ENCODE measurements at places on chromosomes 1 and 21.

DNA sequence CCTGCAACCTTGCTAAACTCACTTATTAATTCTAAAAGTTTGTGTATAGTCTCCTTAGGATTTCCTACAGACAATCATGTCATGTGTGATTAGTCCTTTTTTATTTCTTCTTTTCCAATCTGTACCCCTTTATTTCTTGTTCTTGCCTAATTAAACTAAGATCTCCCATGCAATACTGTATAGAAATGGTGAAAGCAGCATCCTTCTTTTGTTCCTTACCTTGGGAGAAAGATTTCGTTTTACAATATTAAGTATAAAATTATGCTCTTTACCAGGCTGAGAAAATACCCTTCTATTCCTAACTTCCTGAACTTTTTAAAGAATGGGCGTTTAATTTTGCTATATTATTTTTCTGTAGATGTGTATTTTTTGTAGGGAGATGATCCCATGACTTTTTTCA lies 7.6 kb upstream of the COL18A1 start:
- DNase-seq, result no peak

GRCh38 chr21:24200052-24200451 lies 1407.2 kb downstream of the MRPL39 start:
- DNase-seq, result no peak

DNA sequence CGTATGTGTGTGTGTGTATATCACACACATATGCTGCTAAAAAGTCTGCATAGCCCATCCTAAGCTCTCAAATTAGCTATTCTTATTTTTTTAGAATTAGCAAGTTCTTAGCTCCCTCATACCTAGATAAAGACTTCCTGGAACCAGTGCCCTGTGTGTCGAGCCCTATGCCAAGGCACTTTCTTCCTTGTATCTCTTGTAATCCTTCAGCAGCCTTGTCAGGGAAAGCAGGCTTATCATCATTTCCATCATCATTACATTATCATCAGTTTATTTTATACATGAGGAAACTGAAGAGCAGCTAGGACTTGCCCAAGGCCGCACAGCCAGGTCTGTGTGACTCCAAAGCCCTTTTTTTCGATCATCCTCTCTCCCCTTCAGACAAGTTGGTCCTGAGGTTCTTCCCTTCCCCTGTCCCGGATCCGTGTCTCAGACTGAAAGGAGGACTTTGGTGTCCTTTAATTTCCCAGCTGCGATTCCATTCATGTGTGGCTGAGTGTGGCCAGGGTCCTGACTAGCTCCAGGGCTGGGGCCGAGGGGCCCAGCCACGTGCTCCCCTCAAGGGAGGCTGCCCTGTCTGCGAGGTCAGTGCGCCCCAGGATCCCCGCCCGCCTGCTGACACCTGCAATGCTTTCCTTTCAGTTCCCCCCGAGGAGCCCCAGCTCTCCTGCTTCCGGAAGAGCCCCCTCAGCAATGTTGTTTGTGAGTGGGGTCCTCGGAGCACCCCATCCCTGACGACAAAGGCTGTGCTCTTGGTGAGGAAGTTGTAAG lies 24.9 kb downstream of the IL6R start:
- no peak for DNase-seq

DNA sequence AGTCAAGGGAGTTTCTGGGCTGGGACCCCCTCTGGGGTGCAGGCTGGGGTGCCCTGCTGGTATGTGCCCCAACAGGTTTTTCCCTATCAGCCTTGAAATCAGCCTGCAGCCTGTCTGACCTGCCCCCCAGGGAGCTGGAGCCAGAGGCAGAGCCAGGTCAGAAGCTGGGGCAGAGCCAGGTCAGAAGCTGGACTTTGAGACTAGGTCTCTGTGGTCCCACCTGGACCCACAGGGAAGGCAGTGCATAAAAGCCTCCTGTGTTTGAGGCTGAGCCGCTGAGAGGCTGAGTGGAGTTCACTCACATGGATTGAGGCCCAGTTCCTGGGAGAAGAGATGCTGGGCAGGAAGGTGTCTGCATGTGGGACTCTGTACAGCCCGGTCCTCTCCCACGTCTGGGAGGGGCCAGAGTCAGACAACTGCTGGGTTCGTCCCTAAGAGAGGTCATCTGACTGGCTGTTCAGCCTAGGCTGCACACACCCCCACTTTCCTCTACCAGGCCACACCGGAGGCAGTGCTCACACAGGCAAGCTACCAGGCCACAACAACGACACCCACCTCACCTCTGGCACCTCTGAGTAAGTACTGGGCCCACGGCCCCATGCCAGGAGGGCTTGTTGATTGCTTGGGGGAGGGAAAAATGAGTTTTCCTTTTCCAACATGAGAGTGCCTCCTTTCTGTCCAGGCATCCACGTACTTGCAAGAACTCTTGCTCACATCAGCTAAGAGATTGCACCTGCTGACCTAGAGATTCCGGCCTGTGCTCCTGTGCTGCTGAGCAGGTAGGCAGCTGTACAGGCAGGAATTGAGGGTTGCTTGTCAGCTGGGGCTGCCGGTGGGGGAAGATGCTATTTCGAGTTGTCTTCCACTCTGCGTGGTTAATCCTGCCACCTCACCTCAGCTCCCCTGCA lies at the start of gene ANXA9:
TSS of gene ANXA9 (plus strand) at position 488 of the 908 bp plus-strand sequence. CDS start 814 bp downstream, outside the sequence.
- DNase-seq, result peak; percentile 47

DNA sequence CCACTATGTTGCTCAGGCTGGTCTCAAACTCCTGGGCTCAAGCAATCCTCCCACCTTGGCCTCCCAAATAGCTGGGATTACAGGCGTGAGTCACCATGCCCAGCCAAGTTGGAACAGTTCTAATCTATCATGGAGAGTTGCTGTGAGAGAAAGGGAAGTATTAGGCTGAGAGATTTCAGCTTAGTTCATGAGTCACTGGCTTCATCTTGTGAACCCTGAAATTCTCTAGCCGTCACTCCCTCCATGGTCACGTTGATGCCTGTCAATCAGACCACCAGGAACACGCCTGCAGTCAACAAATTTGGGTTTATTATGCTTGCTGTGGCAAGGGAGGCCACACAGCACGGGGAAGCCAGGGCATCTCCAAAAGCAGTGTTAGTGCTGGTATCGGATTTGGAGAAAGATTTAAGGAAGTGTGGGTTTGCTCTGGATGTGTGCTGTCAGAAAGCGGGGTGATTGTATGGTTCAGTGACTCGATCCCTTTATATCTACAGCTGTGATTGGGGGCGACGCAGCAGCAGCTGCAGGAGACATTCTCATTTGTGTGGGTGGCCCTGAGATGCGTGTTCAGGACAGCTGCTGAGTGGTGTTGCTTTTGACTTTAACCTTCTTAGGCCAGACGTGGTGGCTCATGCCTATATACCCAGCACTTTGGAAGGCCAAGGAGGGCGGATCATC lies 18.7 kb downstream of the UQCRHL start:
- DNase-seq, result no peak

GRCh38 chr1:223215026-223215425 lies 72.0 kb upstream of the TLR5 start:
- DNase-seq, result no peak

GRCh38 chr1:109925159-109925990 lies 14.7 kb downstream of the CSF1 start:
- no peak for DNase-seq

DNA sequence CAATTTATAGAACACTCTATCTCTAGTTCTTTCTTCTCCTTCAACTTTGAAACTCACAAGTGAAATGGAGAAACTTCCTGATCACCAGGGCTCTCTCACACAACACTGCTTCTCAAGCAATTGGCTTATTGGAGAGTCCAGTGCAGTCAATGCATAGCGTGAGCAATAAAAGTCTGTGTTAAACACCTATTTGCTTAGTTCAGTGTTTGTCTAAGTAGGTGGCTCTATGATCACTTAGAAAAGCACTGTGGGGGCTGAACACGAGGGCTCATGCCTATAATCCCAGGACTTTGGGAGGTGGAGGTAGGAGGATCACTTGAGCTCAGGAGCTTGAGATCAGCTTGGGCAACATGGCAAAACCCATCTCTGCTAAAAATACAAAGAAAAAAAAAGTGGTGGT lies 12.2 kb downstream of the CTSS start:
- DNase-seq, result no peak

- no peak for DNase-seq
Observed at GRCh38 chr1:209729436-209729835, 24.8 kb downstream of the HSD11B1 start.

DNA sequence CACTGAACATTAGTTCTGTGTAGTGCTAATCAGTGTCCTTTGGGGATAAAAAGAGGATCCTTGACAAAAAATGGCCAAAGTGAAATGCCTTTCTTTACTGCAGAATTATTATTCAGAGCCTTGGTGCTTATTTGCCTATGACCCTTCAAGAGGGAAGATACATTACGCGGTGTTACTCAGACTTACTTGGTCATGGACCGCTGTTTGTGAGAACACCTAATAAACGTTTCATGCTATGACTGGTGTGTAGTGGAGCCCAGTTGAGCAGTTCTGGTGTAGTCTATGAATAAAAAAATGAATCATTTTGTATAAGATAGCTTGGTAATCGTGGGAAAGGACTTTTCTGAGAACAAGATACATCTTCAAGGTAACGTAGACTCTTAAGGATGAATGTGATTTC lies 8.3 kb downstream of the NFYC start:
- DNase-seq, result no peak

DNA sequence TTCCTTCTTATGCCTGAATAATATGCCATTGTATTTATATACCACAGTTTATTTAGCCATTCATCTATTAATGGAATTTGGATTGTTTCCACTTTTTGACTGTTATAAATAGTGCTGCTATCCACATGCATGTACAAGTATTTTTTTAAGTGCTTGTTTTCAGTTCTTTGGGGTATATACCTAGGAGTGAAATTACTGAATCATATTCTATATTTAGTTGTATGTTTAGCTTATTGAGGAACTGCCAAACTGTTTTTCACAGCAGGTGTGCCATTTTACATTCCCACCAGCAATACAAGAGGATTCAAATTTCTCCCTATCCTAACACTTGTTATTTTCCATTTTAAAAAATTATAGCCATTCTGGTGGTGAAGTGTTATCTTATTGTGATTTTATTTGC lies 7.6 kb upstream of the HJV start:
- DNase-seq, result no peak

DNA sequence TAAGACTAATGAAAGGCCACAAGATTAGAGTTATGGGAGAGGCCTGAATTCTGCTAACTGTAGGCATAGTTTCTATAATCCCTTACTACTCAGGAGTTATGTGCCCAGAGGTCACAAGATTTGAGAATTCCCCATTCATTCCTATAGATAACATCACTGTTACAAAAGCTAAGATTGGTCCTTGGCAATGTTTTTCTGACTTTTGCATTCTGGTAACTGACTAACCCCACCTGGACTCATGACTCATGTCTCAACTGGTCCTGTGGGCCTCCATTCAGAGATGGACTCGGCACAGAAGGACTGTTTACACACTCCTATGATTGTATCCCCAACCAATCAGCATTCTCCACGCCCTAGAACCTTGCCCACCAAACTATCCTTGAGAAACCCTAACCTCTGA lies 249.0 kb upstream of the ZP4 start:
- DNase-seq, result no peak

DNA sequence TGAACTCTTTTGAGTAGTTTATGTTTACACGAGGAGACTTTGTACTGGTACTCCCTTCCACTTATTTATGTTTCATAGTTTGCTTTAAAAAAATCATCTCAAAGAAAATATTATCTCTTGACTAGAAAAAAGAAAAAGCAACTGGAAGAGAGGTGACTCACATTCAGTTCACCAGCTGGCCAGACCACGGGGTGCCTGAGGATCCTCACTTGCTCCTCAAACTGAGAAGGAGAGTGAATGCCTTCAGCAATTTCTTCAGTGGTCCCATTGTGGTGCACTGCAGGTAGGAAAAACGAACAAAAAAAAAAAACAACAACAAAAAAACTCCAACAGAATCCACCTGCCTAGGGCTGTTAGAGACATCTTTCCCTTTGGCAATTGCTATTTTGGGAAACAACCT lies 102.9 kb downstream of the PTPRC start:
- no peak for DNase-seq

DNA sequence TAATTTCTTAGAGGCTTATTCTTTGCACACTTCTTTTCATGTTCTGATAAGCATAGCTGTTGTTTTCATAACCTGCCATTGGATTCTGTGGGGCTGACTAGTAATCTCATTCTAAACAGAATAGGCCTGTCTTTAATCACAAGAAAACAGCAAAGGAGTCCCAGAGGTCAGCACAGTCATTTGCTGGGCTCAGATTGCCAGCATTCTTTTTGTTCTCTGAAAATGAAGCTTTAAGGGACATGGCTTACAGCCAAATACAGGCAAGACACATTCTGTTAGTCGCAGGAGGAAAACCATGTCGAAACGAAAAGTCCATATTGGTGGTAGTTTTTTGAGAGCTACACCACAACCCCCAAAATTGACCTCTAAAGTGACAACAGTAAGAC lies 75.0 kb downstream of the MRPS6 start:
- no peak for DNase-seq

DNA sequence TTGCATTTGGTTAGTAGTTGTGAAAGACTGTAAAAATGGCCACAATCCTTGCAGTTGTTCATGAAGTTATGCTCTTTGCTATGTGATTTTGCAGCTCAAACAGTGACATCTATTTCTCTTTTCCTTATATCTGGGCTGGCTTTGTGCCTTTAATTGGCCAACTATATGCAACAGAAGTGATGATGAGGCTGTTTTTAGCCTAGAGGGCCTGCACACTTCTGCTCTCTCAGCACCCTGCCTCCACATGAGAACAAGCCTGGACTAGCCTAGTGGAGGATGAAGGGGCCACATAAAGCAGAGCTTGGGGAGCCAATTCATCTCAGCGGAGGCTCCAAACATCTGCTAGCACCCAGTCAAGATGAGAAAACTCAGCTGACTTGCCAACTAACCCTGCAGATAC lies 339.8 kb downstream of the OMA1 start:
- DNase-seq, result no peak

DNA sequence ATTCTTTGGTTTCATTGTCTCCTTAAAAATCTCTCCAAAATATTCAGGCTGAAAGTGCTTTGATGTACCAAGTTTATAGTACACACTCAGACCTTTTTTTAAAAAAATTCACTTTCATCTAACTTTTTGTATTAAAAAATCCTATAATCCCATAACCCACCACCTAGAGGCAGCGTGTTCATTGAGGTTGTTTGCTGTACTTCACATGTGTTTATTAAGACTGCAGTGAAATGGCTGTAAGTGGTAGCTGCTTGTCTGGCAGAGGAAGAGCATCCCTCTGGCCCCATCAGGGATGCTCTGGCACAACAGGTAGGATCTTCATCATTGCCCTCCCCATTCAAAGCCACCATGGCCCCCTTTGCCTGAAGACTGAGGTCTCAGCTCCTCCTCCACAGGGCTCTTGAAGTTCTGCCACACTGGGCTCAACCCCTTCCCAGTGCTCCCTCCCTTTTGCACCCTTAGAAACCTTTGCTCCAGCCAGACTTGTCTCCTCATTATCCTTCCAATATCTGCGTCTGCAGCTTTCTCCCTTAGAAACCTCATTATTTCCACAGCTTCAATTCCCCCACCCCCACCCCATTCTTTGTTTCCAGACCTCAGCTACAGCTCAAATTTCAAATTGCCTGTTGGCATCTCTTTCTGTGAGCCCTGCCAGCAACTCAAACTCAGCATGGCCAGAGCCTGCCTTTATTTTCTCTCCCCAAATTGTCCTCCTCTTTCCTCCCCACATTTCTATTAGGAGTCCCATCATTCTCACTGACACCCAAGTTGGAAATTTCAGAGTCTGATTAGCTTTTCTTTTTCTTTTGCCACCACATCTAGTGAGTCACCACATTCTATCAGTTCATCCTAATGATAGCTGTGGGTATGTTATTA lies 369.6 kb upstream of the USP24 start:
- DNase-seq, result peak; percentile 29

GRCh38 chr1:99682291-99682751 lies 36.4 kb downstream of the PALMD start:
- DNase-seq, result no peak
